Fibroblast of skin of right quadriceps (primary cell): ENCODE measurements at places on chromosomes 5 and 9.

GRCh38 chr5:175652741-175653663, 4.9 kb upstream of the HRH2 start:
- no peak for DNase-seq

- no peak for DNase-seq
Observed at GRCh38 chr9:135533113-135533512, 11.9 kb downstream of the LCN1 start.

DNA sequence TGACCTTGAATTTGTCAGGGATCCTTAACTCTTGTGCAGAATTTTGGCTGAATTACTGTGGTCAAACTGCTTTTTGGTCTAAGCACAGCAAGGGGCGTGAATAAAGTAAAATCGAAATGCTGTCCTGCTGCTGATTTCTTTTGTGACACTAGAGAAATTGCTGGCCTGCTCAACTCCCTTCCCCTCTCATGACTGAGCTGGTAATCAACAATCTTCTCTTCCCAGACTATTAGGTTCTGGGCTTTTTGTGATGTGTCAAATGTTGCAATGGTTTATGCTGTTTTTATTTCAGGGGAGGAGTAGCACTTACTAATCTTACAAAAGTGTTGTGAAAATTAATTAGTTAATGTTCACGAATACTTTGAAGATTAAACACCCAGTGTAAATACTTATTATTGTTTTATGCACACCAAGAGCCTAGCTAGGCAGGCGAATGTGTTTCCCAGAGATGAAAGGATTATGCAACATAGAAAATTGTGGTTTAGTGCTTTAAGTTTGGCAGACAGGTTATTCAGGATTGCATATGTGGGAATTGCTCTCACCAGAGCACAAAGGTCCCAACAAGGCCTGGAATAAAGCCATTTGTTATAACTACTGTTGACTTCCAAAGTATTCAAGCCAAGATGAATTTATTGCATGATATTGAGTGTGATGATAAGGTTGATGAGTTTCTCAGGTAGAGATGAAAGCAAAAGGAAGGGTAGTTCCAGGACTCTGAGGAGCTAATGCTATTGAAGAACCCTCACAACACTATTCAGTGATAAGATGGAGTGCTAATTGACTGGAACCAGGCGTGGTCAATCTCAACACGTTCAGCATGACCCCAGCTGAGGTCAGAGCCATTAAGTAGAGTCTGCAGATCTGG, 280.7 kb upstream of the ZNF608 start:
- DNase-seq: peak; percentile 23

GRCh38 chr5:135373736-135374515, 25.1 kb downstream of the MACROH2A1 start:
- DNase-seq: no peak

DNA sequence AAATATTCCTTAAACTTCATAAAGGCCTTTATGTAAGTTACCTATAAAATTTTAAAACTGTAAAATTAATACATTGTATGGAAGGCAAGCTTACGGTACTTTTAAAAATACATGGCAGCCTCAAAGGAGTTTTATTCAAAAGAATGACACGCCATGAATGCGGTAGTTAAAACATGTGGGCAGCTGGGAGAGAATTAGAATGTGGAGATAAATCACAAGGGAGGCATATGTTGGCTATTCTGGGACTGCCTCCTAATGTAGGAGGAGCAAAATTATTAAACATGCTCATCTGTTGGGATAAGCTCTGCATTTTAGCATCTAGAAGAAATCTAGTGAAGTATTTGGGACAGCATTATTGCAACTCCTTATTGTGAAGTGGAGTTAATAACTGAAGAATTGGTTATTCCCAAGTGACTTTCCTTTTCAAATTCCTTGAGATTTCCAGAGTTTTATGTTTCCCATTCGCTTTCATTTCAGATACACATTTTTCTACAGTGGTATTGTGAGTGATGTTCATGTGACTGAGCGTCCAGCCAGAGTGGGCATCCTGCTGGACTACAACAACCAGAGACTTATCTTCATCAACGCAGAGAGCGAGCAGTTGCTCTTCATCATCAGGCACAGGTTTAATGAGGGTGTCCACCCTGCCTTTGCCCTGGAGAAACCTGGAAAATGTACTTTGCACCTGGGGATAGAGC, 109.4 kb downstream of the CMYA5 start:
- peak; percentile 3 for DNase-seq

GRCh38 chr9:89562186-89562814, 42.5 kb upstream of the GADD45G start:
- DNase-seq: peak; percentile 7

DNA sequence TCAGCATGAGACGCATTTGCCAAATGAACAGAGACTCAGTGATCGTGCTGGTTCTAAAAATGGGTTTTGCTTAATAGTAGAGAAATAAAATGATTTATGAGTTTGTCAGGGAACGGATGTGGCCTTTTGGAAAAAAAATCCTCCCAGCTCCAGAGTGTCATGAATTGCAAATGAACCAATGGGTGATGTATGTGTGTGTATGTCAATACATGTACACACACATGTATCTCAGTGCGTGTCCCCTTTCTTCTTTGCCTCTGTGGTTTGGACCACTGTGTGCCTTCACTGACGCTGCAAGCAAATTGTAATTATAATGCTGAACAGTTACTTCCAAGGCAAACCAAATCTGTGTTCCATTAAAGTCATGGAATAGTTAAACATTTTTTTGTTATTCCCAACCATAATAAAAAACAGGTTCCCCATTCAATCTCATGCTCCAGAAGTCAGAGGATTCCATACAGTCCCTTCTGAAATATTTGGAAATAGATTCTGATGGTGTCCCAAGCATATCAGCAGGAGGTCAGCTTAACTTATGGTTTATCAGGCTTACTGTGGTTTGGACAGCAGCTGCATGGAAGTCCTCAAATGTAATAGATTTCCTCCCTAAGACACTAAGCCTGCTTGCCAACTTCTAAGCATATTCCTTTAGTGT, 630.5 kb downstream of the ACTL7B start:
- peak; percentile 63 for DNase-seq

DNA sequence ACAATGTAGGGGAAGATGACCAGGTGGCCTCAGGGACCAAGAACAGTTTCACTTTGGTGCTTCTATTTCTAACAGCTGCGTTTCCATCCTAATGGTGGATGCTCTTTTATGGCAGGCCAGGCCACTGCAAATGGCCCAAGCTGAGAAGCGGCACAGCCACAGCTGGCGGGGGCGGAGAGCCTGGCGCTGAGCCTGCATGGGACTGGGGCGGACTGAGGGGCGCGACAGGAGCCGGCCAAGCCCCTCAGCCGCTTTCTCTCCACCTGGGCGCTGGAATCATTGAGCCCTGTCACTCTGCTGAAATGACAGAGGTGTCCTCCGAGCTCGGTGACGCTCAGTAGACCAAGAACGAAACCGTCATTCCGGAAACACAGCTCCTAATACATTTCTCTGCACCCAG, 317.3 kb upstream of the PDE4D start:
- no peak for DNase-seq

DNA sequence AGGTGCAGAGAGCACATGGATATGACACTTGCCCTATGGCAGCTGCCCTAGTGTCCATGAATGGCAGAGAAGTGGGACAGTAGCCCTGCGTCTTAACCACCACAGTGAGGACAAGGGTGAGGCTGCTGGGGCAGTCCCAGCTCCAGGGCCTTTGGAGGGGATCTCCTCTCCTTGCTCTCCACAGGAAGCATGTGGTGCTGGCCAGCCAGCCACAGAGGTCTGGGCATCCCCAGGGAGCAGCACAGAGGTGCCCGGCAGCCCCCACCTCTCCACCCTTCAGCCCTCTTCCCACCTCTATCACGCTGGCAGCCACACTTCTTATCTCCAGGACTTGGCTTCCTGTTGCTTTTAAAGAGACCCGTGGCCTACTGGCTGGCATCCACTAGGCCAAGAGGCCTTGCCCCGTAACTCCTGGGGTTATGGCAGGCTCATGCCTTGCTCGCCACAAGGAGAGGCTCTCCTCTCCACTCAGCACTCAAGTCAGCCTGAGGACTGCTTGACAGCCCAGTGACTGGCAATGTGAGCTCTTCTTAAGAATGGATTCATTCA, 21.9 kb downstream of the CSF2 start:
- no peak for DNase-seq

- no peak for DNase-seq
Observed at GRCh38 chr9:14258156-14258555, 55.8 kb downstream of the NFIB start.

DNA sequence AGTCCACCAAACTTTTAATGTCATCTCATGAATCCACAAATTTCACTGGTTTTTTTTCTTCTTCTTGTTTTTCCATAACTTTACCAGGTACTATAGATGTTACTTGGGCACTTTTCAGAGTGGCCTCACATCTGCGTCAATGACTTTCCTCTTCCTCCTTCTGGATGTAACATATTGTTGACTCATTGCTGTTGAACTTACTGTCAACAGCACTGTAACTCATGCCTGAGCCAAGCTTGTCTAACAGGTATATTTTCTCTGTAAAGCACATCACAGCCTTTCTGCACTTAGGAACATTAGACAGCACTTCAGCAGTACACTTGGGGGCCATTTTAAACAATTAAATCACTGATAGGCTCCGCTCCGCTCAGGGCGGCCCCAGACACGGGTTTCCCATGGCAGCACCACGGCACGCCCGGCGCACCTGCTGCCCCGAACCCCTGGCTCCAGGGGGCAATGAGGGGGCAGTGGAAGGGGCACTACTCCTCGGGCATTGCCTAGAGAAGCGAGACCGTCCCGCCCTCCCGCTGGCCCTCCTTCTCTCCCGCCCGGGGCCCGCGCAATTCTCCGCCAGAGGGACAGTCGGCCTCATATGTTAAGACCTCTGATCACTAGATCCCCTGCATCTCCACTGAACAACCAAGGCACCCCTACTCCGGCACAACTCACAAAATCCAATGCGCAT, 41.9 kb upstream of the SPATA31C2 start:
- peak; percentile 32 for DNase-seq

- DNase-seq: no peak
Observed at GRCh38 chr5:140555747-140556312, 1.4 kb downstream of the SRA1 start.

DNA sequence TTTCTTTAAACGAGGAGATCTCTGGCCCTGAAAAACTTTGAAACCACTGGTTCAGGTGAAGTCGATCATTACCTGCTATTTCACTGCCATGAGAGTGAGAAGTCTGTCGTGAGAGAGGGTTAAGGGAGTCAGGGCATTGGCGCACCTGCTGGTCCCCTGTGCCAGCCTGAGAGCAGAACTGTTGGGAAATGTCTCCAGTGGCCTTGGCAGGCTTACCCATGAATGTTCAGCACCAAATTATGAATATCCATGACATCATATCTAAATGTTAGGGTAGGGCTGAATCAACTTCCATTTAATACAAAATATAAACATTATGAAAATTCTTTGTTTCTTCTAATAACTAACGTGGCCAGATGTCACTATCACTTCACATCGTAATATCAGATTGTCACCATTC, 379.3 kb downstream of the KDM4C start:
- no peak for DNase-seq

GRCh38 chr5:172245046-172245445, 38.5 kb downstream of the UBTD2 start:
- DNase-seq: no peak

DNA sequence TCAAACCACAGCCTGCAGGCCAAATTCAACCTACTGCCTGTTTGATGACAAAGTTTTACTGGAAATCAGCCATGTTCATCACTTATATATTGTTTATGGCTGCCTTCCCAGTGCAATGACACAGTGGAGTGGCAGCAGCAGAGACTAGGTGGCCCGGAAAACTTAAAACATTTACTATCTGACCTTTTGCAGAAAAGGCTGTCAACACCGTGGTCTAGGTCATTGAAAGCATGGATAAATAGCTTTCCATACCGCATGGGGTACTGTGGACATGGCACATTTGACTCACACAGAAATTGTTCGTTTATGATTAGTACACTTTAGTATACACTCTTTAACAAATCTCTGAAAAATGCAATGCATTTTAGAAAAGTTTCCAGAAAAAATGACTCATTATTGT, 298.3 kb upstream of the EFNA5 start:
- peak; percentile 90 for DNase-seq

GRCh38 chr9:12849486-12850003, 74.7 kb downstream of the LURAP1L start:
- no peak for DNase-seq

- no peak for DNase-seq
Observed at GRCh38 chr9:27990524-27990923, 417.2 kb upstream of the C9orf72 start.

DNA sequence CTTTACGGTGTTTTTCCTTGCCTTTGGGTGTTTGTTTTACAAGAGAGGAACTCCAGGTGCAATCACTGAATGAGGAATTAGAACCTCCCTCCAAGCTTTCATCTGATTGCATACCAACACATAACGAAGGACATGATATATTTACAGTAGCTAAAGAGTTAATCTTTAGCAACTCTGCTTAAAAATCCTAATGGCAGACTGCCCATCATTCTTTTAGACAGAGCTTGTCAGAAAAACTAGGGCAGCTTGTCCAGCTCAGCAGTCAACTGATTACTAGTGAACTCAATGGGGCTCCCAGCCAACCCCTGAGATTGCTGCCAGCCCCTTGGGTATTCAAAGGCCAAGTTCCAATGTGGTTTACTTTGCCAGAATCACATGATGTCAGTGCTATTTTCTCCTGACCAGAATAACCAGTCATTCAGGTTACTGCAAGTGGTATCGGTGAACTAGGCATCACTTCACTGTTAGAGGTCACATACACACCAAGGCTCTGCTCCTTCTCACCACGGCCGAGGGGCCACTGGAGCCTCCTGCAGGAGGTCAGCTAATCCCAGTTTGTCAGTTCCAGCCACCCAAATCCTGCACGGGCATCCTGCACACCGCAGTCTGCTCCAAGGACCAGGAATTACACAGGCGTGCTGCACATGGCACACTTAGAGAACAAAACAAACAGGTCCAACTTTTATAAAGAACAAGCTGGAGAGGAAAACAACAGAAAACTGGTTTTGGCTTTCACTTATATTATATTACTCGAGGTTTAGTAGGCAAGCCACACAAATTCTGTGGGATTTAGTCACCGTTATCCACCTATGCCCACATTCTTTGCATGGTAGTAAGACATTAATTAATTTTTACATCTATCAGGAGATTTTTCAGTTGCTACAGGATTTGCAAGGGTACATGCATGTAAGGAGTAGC, 62.5 kb downstream of the NFIB start:
- DNase-seq: peak; percentile 75

DNA sequence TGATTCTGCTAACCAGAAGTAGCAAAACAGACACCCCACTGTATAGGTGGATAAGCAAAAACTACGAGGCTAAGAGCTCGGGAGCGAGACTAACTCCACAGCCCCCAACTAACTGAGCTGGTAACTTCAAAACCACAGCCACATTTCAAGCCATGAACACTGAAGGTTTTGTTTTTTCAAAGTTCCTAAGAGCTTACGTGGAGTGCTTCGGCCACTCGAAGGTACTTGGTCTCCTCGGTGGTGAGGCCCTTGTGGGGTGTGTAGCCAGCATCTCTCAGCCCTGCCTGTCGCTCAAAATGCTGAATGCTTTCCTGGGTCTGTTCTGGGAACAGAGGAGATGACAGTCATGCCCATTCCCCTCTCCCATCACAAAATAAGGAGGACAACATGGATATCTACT, 11.1 kb downstream of the KIAA1191 start:
- no peak for DNase-seq

DNA sequence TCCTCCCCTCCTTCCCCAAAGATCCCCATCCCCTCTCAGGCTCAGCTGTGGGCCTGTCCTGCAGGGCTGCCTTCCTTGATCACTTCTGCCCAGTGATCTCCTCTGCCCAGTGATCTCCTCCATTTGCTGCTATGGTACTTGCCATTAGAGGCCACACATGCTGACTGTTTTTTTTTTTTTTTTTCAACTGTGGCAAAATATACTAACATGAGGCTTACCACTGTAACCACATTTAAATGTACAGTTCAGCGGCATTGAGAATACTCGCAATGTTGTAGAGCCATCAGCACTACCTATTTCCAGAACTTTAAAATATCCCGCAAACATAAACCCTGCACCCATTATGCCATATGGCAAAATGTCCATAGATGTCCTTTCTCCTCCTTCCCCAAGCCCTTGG, 61.7 kb upstream of the EPB41L4B start:
- DNase-seq: no peak
